ENCODE measurements at places on chromosomes 6 and 20. TPM values are rescaled to one million over a fixed set of nuclear protein-coding genes. Genes with fewer than 3 reads are reported as not detected.

Gene FAM209B
- 0.32 TPM for polyA plus RNA-seq

Gene VIP
- polyA plus RNA-seq = not detected

Gene CAGE1
- polyA plus RNA-seq = 0.05 TPM

Gene IL17F
- not detected for polyA plus RNA-seq

Gene APCDD1L
- 0.11 TPM for polyA plus RNA-seq

Gene RSPH3
- polyA plus RNA-seq = 0.66 TPM

DNA sequence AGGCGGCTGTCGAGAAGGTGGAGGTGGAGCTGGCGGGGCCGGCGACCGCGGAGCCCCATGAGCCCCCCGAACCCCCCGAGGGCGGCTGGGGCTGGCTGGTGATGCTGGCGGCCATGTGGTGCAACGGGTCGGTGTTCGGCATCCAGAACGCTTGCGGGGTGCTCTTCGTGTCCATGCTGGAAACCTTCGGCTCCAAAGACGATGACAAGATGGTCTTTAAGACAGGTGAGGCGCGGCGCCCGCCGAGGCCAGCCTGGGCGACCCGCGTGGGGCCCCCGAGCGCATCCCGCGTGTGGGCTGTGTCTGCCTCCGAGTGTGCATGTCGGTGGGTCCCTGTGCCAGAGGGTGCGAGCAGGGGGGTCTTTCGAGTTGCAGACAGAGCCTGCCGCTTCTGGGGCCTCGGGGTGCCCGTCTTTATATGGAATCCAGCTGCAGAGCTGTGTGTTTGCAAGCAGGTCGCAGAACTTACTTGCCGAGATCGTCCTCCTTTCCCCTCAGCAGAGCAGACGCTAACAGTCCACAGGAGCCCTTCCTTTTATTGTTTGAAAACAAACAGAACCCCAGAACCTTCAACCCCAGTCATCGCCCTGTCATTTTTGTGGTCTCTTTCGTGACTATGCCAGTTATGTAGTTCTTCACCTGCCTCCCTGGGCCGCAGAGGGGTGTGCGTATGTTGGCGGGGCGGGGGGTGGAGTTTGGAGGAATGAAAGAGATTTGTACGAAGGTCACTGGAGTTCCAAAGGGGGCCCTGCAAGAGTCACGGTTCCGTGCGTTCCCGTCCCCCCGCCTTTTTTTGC is 766 bp downstream of the SLC16A10 start:
- peak; percentile 63 for DNase-seq

DNA sequence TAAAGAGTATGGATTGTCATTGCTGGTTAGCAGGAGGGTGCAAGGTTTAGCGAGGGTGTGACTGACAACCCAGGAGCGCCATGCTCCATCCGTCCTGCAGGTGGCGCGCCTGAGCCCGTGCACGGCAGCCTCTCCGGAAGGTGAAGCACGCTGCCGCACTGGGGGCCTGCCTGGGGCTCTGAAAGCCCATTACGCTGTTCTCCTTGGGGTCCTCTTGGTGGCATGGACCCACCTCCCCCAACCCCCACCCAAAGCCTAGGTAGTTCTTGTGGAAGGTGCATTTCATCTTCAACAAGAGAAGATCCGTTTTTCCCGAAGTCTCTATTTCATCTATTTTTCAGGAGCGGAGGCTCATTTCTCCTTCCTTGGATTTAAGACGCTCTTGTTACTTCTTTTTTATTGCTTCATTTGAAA is 197.4 kb upstream of the KCNG1 start:
- peak; percentile 35 for DNase-seq

- DNase-seq = no peak
Observed at GRCh38 chr6:161422710-161423680, 149.1 kb upstream of the AGPAT4 start.

GRCh38 chr6:2937627-2938003 is 33.8 kb downstream of the SERPINB6 start:
- no peak for DNase-seq

DNA sequence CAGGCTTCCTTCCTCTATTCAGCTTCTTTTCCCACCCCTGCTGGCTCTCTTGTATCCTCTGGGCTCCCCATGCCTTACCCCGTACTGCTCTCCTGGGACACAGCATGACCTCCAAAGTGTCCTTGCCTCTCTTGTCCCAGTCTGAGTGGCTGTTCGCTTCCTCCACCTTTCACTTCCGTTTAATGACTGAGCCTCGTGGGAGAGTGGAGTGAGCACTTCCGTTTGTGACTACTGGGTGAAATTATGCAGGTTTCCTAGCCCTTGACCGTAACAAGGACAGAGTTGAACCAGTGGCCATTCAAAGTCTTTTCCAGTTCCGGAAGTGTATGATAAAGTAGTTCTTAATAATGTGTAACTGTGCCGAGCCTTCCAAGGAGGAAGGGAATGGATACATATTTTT is 109.2 kb downstream of the ARID1B start:
- DNase-seq = no peak

DNA sequence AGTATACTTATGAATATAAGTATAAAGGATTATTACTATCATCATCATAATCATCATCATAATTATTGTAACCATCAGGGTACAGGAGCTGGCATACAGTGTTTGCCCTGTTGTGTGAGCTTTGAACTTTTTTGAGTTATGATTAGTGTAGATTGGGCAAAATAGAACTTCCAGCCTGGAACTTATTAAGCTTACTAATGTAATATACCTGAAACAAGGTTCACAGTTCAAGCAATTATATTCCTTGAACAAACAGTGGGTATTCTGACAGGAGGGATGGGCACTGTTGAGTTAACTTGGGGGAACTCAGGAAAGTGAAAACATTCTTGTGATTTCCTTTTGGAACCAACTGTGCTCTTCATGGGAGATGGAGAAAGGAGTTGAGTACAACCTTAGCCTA is 680.0 kb downstream of the DOK5 start:
- DNase-seq = no peak

DNA sequence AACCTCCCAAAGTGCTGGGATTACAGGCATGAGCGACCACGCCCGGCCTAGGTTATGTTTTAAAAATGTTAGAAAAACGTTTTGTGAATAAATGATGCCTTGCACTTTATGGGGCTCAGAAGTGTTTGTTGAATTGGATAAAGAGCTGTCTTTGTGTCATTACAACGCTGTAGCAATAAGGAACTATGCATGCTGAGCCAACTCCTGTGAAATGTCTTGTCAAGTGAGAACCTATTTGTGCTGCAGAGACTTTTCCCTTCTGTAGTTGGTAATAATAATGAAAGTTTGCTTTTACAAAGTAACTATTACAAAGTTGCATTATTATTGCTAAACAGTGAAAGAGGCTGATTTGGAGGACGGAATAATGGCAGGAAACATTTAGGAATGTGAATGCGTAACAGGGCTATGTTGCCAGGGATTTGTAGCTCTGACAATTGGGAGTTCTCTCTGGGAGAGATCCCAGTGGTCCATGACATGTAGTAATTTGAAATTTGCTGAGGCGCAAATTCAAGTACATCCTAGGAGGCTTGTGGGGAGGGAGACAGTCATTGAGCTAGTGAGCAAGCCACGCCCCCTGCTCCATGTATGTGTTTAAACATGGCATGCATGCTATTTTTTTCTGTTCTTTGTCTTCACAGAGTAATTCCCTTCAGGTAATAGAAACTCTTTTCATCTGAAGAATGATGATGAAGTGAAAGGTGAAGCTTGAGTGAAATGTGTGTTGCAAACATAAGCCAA is 16.8 kb upstream of the BICRAL start:
- no peak for DNase-seq

DNA sequence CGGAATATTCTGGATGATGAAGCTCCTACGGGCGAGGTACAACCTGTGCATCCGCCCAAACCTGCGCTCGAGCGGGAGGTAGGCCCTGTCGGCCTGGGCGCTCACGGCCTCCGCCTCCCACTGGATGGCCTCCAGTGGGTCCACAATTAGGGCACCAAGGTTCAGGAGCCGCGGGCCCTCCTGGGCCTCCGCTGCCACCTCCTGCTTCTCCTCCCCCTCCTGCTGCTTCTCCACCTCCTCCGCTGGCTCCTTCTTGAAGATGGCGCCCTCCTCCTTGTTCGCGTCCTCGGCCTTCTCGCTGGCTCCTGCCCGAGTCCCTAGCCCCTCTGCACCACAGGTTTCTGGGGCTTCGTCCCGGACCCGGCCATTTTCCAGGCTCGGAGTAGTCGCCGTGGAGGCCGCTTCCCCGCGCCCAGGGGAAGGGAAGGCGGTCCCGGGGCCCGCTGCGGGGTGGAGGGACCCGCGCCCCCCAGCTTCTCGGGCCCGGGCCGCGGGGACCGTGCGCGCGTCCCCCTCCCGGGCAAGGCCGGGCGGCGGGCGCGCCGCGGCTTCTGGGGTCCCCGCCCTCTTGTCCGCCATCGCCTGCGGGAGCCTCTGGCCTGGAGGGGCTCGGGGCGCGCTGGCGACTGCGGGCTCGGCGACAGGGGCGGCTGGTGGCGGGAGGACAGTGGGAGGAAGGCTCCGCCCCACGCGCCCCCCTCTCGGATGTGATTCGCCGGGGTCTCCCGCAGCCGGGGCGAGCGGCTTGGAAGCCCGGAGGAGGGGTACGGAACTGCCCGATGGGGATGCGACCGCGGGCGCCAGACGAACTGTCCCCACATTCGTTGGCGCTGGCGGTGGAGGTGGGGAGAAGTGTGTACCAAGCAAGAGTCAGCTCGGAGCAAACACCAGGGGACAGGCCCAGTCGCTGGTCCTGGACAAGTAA is 17.6 kb downstream of the PLAGL2 start:
- DNase-seq = peak; percentile 42

DNA sequence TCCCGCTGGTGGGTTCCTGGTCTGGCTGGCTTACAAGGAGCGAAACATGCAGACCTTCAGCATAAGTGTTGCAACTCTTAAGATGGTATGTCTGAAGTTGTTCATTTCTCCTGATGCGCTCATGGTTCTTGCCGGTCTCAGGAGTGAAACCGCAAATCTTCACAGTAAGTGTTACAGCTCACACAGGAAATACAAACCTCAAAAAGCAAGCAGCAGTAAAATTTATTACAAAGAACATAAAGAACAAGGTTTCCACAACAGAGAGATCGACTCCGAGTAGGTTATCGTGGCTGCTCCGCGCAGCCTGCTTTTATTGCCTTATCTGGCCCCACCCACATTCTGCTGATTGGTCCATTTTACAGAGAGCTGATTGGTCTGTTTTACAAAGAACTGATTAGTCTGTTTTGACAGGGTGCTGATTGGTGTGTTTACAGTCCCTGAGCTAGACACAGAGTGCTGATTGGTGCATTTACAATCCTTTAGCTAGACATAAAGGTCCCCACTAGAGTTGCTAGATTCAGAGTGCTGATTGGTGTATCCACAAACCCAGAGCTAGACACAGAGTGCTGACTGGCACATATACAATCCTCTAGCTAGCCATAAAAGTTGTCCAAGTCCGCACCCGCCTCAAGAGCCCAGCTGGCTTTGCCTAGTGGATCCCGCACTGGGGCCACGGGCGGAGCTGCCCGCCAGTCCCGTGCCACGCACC is 39.2 kb downstream of the TRIM27 start:
- DNase-seq = peak; percentile 90

GRCh38 chr6:40171343-40171742 is 237.1 kb upstream of the MOCS1 start:
- no peak for DNase-seq

DNA sequence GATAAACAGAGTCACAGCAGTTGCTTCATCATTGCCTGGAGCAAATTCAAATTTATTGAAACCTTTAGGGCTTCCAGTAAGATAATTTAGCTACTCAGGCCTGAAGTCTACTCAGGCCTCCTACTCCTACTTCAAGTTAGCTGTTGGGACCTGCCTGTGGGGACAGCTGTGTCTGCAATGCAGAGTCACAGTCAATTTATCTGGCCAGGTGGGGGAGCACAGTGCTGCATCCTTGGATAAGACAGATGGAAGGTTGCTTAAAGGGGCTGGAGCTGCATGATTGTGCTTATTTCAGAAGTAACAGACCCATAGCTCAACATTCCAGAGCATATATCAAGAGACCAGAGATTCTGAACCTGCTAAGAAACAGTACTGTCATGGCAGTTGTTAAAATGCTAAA is 932.1 kb downstream of the QKI start:
- no peak for DNase-seq

DNA sequence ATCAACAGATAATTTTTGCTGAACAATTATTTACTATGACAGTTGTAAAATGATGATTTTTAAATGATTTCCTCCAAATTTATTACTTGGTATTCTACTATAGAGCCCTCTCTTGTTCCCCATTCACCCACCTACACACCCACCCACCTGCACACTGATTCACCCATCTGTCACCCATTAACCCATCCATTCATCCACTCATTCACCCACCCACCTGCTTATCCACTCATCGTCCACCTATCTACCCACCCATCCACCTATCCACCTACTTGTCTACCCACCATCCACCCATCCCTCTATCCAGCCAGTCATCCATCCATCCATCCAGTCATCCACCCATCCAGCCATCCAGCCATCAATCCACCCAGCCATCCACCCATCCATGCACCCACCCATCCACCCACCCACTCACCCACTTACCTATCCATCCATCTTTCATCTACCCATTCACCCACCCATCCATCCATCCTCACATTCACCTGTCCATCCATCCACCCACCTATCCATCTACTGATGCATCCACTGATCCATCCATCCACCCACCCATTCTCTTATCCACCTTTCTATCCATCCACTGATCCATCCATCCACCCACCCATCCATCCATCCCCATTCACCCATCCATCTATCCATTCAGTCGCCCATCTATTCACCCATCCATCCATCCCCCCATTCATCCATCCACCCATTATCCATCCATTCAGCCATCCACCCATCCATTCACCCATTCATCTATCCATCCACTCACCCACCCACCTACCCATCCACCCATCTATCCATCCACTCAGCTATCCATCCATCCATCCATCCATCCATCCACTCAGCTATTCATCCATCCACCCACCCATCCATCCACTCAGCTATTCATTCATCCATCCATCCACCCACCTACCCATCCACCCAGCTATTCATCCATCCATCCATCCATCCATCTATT is 72.0 kb downstream of the SYNJ2 start:
- DNase-seq = no peak

DNA sequence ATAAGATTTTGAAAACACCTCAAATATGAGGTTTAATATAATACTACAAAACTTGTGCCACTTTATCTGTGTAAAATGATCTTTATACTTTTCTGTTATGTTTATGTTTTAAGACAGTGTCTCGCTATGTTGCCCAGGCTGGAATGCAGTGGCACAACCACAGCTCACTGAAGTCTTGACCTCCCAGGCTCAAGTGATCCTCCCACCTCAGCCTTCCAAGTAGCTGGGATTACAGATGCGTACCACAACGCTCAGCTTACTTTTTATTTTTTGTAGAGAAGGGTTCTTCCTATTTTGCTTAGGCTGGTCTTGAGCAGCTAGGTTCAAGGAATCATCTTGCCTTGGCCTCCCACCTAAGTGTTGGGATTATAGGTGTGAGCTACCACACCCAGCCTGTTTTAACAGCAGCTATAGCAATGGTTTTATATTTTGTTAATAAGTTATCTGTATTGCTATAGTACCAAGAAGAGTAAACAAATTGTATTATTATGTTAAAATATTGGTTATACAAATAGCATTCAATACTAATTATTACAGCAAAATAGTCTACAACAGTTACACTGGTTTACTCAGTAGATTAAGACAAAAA is 8.2 kb downstream of the TAB2 start:
- DNase-seq = no peak

- DNase-seq = no peak
Observed at GRCh38 chr20:11401988-11402387, 515.7 kb upstream of the BTBD3 start.

- DNase-seq = no peak
Observed at GRCh38 chr6:142987490-142987889, 42.5 kb upstream of the HIVEP2 start.

Data from CD4-positive, alpha-beta memory T cell (primary cell).